Psoas muscle (tissue), 8 donors: ENCODE measurements at places on chromosomes 16 and 17.
A peak's percentile ranks its signal among the peaks of the same experiment; 100 is the strongest.

GRCh38 chr17:48595278-48595999 is 1.9 kb upstream of the HOXB5 start:
- H3K4me3 ChIP-seq = no peak overlapping the region
- no peak overlapping the region for H3K27ac ChIP-seq
- no peak for DNase-seq

- peak; percentile 73 for DNase-seq
- no peak overlapping the region for H3K27ac ChIP-seq
- no peaks in the 10 kb centered on the region for H3K4me1 ChIP-seq
- no peak overlapping the region for H3K4me3 ChIP-seq
- no peaks in the 10 kb centered on the region for H3K36me3 ChIP-seq
- H3K27me3 ChIP-seq = peaks cover 5% of the 10 kb centered on the region
Observed at GRCh38 chr17:74840989-74841666, 18.6 kb downstream of the GRIN2C start.

DNA sequence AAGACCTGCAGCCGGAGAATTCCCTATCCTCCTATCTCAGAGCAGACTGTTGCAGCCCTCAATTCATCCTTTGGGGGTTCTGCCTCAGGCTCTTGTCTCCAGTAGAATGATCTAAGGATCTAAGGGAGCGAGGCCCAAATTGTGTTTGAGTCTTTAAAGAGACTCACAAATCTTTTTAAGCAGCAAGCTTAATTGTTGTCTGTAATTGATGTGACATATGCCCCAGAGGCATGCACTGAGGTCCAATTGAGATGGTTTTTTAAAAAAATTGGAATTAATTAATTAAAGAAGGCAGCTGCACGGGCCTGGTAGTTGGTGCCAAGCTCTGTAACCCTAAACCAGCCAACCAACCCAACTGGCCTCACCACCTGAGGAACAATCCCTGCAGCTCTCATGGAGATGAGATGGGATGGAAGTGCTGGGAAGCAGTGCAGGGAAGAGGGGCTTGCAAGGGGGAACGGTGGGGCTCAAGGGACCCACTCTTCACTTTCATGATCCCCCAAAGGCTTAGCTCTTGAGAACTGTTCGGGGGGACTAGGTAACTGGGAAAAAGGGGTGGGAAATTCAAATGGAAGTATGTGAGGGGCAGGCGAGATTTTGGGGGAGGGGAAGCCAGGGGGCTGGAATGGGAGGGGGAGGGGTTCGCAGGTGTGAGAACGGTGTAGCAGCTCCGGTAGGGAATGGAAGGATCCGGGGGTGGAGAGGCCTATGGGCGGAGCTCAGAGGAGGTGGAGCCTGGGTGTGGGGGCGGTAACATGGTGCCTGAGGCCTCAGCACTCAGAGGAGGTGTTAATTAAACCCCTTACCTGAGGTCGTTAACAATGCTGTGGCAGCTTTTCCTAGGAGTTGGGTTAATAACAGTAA is 9.2 kb upstream of the ZNF652 start:
- no peaks in the 10 kb centered on the region for H3K36me3 ChIP-seq
- H3K4me1 ChIP-seq = no peaks in the 10 kb centered on the region
- DNase-seq = no peak
- H3K4me3 ChIP-seq = no peak overlapping the region

DNA sequence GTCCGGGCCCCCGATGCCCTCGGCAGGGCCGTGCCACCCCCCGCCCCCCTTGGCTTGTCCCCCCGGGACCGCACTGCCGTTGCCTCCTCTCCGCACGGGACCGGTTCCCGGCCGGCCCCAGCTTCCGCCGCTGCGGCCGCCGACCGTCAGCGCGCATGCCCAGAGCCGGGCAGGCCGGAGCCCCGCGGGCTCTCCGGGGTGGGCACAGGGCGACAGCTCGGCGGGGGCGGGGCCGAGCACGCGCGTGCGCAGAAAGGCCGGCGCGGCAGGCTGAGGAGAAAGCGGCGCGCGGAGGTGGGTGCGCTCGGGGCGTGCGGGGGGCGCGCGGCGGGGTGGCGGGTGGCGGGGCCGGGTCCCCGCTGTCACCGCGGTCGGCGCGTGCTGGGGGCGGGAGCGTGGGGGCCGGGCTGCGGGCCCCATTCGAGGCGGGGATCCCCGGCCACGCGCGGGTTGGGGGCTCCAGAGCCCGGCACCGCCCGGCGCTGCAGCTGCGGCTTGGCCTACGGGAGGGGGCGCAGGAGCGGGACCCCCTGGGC is at the start of gene TBC1D24:
TBC1D24 (plus strand) TSS at position 251 of the 536 bp plus-strand sequence. CDS start 21,022 bp downstream, outside the sequence.
- peak; percentile 89 for DNase-seq
- H3K27ac ChIP-seq = peak within 1 kb of the TSS; percentile 95
- H3K4me1 ChIP-seq = peaks cover 21% of the 10 kb centered on the region
- H3K4me3 ChIP-seq = peak within 1 kb of the TSS; percentile 92
- H3K36me3 ChIP-seq = no peaks in the 10 kb centered on the region
